ENCODE measurements at places on chromosomes 1 and 21.

DNA sequence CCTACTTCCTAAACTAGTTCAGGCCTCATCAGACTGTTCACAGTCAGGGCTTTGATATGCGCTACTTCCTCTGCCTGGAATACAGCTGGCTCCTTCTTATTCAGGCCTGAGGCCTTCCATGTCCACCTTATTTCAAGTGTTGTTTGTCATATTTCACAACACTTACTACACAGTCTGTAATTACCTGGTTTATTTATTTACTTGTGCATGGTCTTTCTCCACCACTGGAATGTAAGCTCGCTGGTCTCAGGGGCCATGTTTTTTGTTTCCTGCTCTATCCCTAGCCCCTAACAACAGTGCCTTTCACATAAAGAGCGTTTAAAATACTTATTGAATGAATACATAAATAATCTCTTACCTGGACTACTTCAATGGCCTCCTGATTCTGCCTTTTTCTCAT, 4.6 kb upstream of the SRSF4 start:
- DNase-seq, result no peak

DNA sequence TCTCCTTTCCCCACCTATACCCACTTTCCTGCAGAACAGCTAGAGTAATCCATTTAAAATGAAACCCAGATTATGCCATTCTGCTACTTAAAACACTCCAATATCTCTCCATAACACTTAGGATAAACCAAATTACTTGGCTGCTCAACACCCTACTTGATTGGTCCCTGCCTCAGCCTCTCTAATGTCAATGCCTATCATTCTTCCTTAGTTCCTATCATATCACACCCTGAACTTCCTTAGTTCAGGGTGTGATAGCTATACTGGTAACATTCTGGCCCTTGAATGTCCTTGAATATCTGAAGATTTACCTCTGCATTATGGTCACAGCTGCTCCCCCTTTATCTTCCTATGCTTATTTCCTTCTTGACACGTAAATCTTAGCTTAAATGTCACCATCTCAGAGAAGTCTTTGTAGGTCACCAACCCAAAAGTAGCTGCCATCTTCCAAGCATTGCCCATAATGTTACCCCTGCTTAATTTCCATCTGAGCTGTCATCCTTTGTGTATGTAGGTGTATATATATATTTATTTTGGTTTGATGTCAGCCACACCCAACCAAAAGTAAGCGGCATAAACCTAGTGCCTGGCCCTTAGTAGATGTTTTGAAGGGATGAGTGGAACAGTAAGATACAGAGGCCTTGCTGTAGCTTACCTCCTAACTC, 379.8 kb downstream of the PTPRC start:
- DNase-seq, result no peak

GRCh38 chr1:11520531-11521233, 41.7 kb downstream of the DISP3 start:
- no peak for DNase-seq

DNA sequence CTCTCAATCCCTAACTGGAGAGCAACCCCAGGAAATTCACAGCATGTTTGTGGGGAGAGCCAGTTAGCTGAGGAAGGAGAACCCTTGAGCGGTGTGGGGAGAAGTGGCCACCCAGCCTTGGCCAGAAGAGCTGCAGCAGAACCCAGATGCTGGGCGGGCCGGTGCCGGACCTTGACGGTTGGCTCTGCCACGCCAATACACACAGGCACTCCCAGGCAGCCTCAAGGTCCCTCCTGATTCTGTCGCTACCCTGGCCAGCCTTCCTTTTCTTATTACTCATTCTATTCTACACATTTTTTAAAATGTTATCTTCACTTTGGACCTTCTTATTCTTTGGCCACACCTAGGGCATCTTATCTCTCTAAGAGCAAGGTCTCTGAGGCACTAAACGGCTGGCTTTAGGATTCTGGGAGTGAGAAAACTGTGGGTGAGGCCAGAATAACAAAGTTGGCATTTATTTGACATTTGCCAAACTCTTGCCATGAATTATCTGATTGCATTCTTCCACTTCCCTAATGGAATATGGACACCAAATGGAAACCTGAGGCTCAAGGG, 50.4 kb upstream of the GPR37L1 start:
- no peak for DNase-seq

DNA sequence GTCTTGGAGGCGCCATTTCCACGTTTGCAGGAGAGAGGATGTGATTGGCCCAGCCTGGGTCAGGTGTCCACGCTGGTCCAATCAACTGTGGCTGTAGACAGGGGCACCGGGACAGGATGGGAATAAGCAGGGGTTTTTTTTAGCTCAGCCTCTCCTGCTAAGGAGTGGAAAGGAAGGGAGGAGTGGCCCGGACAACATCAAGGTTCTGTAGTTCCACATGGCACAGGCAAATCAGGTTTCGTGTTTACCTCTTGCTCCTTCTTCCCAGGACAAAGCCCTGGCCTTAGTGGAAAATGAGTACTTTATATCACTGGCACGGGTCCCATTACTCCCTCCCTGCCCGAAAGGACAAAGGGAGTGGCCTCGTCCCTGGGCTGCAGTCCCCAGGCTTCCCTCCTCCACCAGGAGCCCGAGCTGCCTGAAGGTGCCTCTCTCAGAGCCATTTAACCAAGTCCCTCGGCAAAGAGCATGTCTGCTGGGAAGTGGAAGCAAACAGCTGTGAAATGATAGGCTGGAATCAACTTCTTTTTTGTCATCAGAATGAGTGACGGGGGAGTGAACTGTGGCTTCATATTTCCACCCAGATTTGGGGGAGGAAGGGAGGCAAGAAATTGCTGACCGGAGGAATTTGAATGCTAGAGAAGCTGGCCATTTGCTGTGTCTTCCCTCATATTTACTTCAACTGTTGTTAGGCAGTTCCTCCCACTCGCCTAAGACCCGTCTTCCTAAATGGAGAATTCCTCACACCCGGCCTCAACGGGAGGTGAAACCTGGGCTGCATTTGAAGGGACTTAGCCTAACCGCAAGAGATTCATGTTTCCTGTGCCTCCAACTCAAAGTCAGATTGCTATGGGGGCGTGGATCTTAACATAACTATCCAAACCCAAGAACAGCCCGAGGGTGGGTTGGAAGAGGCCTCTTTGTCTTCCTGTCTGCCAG, 84.9 kb upstream of the SLC44A3 start:
- DNase-seq, result peak; percentile 60

GRCh38 chr1:147473733-147474049, 67.6 kb upstream of the BCL9 start:
- DNase-seq, result no peak

GRCh38 chr1:52294580-52294979, 71.4 kb downstream of the CC2D1B start:
- no peak for DNase-seq

GRCh38 chr1:119594376-119594775, 53.7 kb downstream of the ZNF697 start:
- no peak for DNase-seq

DNA sequence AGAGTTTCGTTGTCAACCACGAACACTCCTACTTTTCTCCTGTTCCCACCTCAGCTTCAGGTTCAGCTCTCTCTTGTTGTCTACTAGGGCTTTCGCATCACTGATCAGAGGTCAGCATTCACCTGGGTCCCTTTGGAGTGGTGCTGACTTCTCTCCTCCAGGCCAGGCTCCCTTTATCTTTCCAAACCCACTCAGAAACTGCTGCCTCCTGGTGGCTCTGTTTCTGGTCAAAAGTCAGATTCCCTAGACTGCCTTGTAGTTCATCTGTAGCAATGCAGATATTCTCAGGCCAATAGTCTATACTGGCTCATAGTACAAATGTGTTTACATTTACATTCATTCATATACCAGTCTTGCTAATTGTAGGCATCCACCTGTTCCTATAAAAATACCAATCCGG, 6.4 kb upstream of the ERI3 start:
- DNase-seq, result no peak

DNA sequence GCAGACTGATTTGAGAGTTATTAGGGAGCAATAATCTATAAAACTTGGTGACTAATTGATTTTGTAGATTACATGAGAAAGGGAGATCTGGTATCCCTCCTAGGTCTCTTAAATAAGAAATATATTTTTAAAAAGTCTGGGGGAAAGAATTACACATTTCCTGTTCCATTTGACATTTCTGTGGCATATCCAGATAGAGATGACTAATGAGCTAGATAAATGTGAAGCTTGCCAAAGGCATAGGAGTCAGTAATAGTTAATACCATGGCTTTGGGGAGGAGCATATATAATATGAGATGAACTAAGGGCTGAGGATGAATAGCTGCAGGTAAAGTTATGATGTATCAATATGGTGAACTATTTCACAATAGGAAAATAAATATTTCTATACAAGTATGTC, 663.7 kb downstream of the PTPRC start:
- DNase-seq, result no peak

GRCh38 chr1:173496757-173497320, 19.7 kb downstream of the PRDX6 start:
- no peak for DNase-seq

GRCh38 chr1:81802707-81803430, 2.1 kb downstream of the ADGRL2 start:
- DNase-seq, result peak; percentile 46

DNA sequence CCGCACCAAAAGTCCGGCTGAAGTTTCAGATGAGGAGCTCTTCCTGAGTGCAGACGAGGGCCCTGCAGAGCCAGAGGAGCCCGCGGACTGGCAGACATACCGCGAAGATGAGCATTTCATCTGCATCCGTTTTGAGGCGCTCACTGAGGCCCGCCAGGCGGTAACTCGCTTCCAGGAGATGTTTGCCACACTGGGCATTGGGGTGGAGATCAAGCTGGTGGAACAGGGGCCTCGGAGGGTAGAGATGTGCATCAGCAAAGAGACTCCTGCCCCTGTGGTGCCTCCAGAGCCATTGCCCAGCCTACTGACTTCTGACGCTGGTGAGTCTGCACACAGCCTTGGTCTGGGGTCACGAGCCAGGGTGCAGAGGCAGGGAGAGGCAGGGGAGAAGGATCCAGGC, 84.7 kb downstream of the TRIM11 start:
- DNase-seq, result no peak

GRCh38 chr21:15943009-15943666, 213.4 kb downstream of the USP25 start:
- no peak for DNase-seq

DNA sequence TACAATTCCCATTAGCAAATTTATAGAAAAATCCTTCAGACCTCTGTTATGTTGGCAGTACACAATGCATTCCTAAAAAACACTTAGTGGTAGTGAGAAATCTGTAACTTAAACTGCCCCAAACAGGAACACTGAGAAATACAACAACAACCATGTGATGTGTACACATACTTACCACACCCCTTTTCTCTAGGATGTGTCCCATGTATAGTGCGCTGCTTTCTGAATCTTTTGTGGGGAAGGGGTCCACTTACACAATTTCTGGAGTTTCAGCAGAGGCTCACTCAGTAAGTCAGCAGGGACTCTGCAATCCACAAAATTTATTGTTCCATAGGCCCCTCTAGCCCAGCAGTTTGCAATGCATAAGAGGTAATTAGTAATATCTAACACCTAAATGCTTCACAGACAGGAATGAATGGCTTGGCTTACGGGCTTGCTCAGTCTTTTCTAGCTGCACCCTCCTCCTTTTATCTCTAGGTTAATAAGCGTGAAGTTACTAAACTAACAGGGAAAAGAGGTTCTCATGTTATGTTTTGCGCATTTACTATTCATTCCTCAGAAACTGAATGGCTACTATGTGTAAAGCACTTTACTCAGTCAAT, 115.2 kb downstream of the TGFBR3 start:
- no peak for DNase-seq

- no peak for DNase-seq
These were observed 7.2 kb upstream of the TMEM222 start for GRCh38 chr1:27314737-27315136.

DNA sequence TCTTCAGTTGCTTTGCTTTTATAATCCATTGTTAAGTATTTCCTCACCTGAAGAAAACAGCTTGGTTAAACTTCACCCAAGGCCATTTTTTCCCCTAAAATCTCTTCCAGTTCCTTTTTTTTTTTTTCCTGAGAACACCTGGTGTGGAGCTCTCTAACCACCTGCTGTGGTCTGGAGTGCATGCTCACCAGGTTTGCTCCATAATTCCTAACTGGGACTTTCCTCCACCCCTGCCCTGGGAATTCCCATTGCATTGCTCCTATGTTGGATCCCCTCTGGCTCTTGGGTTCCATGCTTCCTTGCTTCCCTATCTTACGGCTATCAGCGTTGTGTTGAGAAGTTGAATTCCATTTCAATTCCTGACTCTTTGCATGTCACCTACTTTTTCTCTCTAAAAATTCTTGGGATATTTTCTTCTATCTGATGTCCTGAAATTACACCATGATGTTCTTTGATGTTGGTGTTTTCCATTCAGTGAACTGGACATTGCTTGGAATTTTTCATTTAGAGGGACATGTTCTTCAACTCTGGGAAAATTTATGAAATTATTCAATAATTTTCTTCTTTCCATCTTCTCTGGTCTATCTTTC, 19.6 kb upstream of the DYRK1A start:
- no peak for DNase-seq

- no peak for DNase-seq
These were observed 10.9 kb downstream of the EXO5 start for GRCh38 chr1:40519517-40519916.

- no peak for DNase-seq
These were observed 44.5 kb upstream of the EDN2 start for GRCh38 chr1:41528726-41529605.
